ENCODE measurements at places on chromosomes 4 and X.

DNA sequence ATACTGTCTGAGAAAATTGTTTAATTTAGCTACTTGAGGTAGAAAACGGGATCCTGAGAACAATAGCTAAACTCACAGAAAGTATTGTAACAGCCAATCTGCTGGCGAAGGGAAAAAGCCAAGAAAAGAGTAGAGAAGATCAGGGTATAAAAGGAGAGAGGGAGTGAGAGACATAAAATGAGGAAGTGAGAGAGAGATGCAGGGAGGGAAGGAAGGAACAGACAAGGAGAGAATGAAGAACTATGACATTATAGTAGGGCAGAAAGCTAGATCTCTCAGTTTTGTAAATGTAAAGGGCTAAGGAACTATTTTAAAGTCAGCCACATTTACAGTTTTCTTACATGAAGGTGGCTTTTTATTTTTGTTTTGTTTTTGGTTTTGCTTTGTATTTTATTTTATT, 1.6 kb upstream of the GIMD1 start:
- DNase-seq: no peak

DNA sequence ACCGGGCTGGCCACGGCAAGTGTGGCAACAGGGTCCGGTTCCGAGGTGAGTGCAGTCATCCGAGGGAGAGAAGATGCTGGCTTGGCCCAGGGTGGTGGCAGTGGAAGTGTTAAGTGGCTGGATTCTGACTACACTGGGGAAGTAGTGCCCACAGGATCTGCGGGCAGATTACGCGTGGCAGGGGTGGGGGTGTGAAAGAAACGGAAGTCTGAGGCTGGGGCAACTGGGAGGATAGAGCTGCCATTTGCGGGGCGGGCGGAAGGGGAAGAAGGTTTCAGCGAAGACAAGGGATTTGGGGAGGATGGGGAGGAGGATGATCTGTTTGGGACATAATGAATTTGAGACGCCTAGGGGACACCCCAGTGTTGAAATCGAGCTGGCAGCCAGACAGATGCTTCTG, 5.3 kb downstream of the RS1 start:
- DNase-seq: no peak

DNA sequence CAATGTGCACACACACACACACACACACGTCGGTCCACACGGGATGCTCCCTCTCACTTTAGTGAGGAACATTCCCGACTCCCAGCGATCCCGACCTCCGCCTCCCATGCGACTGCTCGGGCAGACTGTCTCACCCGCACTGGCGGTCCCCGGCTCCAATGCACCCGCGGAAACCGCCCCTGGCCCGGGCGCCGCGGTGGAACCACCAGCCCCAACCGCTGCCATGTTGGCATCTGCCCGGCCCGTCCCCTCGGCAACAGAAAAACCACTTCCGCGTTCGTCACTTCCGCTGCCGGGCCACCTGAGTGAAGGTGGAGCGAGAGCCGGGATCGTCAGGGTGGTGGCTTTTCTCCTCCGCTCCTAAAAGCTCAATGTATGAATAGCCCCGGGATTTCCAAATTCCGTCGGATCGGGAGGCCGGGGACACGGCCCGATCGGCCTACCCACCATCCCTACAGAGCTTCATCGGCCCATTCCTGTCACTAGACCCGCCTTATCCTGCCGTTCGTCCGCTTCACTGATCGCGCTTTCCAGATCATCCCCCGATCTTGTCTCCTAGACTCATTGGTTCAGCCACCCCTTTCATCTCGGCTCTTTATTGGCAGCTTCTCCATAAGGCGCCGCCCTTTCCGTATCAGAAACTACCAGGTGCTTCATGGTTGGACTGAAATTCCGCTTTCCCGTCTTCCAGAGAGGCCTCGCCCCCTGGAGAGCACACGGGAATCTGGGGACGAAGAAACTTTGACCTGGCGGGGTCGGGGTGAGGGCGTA, at the start of gene SLC35A2:
Gene SLC35A2 (minus strand): TSS at position 235 of the 771 bp plus-strand sequence. CDS start 10 bp downstream, at position 225.
- DNase-seq: peak; percentile 84

GRCh38 chrX:46758956-46759644, at the start of gene SLC9A7:
SLC9A7 (minus strand) TSS chrX:46759118; CDS start chrX:46759029, 89 bp downstream.
- peak; percentile 78 for DNase-seq

GRCh38 chr4:83214079-83214478, 70.5 kb downstream of the COQ2 start:
- no peak for DNase-seq

GRCh38 chr4:166972071-166972470, 262.2 kb downstream of the SPOCK3 start:
- peak; percentile 4 for DNase-seq

DNA sequence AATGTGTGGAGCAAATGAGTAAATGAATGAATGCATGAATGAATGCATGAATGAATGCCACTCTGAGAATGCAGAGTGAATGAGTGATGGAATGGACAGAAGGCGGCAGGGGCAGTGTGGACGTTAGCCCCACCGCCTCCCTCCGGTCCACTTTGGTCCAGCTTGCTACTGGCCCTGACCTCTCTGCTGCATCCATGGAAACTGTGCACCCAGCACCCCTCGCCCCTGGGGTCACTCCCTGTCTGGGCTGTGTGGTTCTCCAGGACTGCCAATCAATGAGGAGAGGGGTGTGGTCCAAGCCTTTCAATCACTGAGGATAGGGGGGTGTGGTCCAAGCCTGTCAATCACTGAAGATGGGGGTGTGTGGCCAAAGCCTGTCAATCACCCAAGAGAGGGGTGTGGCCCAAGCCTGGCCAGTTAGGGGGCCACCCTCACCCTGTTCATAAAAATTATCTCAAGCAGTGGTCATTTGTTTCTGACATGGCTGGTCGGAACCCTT, 39.2 kb upstream of the ASMTL start:
- peak; percentile 33 for DNase-seq

GRCh38 chrX:41935832-41936231, 12.5 kb upstream of the CASK start:
- DNase-seq: peak; percentile 11

DNA sequence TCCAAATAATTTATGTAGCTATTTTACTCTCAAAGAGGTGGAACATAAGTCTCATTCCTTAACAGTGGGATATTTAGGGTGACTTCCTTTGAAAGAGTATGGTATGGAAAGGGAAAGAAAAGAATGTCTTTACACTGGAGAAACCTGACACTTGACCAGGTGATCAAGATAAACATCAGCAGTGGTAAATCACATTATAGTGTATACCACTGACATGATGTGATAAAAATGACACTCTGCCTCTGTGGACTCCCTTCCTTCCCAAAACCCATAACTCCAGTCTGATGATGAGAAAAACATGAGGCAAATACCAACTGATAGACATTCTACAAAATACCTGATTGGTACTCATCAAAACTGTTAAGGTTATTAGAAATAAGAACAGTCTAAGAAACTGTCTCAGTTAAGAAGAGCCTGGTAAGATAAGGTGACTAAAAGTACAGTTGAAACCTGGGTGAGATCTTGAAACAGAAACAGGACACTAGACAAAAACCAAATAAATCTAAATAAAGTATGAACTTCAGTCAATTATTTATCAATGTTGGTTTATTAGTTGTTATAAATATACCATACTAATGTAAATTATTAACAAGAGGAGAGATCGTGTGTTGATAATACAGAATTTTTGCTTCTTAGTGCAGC, 144.2 kb upstream of the PCDH18 start:
- DNase-seq: no peak

DNA sequence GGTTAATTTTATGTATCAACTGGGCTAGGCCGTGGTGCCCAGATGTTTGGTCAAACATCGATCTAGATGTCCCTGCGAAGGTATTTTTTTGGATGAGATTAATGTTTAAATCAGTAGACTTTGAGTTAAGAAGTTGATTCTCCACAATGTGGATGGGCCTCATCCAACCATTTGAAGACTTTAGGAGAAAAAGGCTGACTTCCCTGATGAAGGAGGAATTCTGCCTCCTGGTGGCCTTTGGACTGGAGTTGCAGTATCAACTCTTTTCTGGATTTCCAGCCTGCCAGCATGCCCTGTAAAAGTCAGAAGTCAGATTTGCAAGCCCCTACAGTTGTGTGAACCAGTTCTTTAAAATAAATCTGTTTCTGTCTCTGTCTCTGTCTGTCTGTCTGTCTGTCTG, 91.4 kb downstream of the STK32B start:
- no peak for DNase-seq

- DNase-seq: no peak
These were observed 230.3 kb downstream of the UNC5C start for GRCh38 chr4:95318483-95318882.

- no peak for DNase-seq
These were observed 146.2 kb downstream of the SPOCK3 start for GRCh38 chr4:167088115-167088514.

GRCh38 chrX:53412446-53412845, 10.0 kb downstream of the SMC1A start:
- DNase-seq: no peak

DNA sequence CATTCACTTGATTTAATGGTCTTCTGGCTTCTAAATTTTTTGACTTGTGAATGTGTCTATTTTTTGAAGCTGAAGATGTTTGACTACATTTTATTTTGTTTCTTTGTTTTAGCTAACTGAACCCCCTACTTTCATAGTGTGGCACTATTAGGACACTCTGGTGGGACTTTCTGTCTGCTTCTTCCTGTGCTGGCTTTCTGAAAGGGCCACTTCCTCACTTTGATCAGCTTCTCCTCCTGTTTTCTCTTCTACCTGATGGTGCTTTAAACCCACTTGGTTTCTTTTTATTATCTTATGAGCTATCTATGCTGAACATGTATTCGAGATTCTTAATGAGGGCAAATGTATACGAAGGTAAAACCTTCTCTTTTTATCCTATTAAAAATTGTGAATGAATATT, 186.1 kb upstream of the CASK start:
- no peak for DNase-seq

- DNase-seq: no peak
These were observed 9.7 kb upstream of the SYP start for GRCh38 chrX:49209434-49210251.

GRCh38 chrX:22389556-22390179, 117.0 kb downstream of the CBLL2 start:
- peak; percentile 4 for DNase-seq

- DNase-seq: no peak
These were observed 59.1 kb downstream of the SCFD2 start for GRCh38 chr4:53306729-53307128.

DNA sequence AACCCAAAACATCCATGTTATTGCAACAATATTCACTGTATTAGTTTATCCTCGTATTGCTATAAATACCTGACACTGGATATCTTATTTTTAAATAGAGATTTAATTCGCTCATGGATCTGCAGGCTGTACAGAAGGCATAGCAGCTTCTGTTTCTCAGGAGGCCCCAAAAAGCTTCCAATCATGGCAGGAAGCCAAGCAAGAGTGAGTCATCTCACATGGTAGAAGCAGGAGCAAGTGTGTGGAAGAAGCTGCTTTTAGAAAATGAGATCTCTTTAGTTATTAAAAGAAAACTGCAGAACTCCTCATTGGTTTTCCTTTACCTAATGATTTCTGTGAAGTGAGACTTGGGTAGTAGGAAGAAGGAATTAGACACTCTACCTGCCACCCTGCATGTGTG, 16.4 kb downstream of the ZNF732 start:
- DNase-seq: no peak

DNA sequence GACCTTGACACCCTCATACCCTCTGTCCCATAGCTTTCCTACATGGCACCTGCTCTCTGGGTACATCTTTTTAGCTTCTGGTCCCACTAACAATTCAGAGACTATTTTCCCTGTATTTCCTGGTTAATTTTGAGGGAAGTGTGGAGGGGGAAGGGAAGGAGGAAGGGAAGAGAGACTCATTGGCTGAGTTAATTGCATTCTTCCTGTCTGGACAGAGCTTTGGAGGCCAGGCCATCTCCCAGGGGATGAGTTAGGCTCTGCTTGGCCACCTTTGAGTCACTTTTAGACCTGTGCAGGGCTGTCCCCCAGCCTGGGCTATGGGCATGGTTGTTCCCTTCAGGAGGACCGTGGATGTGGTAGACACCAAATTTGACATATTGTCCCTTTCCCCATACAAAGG, 167.9 kb upstream of the PGRMC2 start:
- no peak for DNase-seq

DNA sequence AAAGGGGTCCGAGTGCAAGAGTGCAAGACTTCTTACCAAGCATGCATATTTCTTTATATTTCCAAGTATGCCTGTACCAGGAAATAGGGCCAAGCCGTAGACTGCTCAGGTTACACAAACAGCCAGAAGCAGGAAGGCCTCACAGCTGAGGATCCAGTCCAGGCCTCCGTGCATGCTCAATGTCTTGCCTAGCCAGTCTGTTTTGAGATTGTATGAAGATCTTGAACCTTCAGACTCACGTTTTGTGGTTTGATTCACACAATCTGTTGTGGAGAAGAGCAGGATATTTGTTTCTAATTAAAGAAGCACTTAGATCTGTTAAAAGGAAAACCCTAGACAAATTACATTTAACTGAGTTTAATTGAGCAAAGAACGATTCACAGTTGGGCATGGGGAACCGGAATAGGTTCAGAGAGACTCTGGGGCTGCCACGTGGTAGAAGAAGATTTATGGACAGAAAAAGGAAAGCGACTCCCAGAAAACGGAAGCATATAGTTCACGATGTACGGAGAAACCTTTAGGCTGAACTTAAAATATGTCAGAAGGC, 1.2 kb downstream of the MGST2 start:
- peak; percentile 34 for DNase-seq

DNA sequence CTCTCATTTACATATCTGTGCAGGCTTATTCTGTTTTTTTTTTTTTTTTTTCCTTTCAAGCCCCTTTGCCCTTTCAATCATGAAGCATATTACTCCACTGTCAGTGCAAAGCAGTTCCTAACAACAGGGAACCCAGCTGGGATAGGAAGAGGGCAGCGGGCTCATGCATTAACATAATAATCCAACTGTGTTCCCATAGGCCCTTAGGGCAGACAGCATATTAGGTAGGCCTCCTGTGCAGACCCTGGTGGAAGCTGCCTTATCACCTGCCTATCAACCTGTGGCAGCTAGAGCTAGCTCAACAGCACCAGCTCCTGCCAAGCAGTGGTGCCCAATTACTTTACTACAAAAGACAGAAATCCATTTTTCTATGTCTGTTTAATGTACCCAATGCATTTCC, 49.3 kb downstream of the SLC10A7 start:
- DNase-seq: no peak

GRCh38 chrX:76433219-76433618, 5.7 kb downstream of the MAGEE1 start:
- no peak for DNase-seq

DNA sequence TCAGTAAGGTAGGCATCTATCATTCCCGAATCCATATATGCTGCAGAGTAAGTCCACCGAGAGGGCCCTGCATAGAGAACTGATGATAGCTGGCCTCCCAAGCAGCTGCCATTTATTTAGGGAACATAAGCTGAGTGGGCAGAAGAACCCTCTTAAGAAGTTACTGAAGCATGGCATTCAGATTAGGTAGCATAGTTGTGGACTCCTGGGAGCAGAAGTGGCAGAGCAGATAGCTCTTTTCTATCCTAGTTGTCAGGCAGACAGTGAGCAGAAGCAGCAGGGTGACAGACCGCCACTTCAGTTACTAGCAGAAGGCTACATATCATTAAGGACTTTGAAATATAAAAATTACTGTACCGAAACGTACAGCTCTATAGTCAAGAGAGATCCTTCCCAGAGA, 454.7 kb downstream of the PPP4R3C start:
- no peak for DNase-seq

- DNase-seq: no peak
These were observed 175.2 kb upstream of the CPEB2 start for GRCh38 chr4:14827111-14827510.

- no peak for DNase-seq
These were observed 4.6 kb downstream of the NAT8L start for GRCh38 chr4:2063557-2064275.

- no peak for DNase-seq
These were observed 824.8 kb upstream of the LCORL start for GRCh38 chr4:18846313-18846712.

GRCh38 chr4:156293657-156294297, 340.1 kb upstream of the CTSO start:
- DNase-seq: peak; percentile 13

Measured in urothelium cell line (cell line).